ENCODE measurements at places on chromosomes 1 and 21. TPM values are rescaled to one million over a fixed set of nuclear protein-coding genes. Genes with fewer than 3 reads are reported as not detected.

DNA sequence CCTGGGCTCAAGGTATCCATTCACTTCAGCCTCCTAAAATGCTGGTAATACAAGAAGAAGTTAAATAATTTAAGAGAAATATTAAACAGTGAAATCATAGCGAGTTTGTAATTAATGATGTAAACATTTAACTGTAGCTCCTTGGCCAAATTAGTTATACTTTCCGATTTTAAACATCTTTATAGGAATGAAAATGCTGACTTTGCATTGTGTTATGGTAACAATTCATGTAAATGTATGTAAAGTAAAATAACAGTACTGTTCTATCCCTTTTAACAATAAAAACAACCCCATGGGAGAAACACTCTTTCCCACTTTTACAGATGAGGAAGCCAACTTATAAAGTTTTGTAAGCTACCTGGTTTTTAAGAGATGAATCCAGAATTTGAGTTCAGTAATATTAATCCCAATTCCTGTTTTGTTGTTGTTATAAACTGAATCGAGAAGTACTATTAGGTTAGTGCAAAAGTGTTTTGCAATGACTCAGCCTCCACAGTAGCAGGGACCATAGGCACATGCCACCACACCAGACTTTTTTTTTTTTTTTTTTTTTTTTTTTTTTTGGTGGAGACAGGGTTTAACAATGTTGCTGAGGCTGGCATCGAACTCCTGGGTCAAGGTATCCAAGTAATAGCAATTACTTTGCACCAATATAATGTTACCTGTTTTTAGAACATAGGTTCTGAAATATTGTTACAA, 1360.4 kb downstream of the BRINP3 start:
- no peaks in the 10 kb centered on the region for H3K27me3 ChIP-seq
- no peak overlapping the region for H3K27ac ChIP-seq
- no peaks in the 10 kb centered on the region for H3K4me1 ChIP-seq
- no peak overlapping the region for H3K4me3 ChIP-seq
- H3K36me3 ChIP-seq: no peaks in the 10 kb centered on the region

GRCh38 chr1:179938752-179939151, 15.9 kb upstream of the CEP350 start:
- H3K27ac ChIP-seq: no peak overlapping the region
- no peaks in the 10 kb centered on the region for H3K27me3 ChIP-seq
- DNase-seq: no peak
- H3K36me3 ChIP-seq: no peaks in the 10 kb centered on the region

- no peaks in the 10 kb centered on the region for H3K27me3 ChIP-seq
- no peaks in the 10 kb centered on the region for H3K4me1 ChIP-seq
- no peak overlapping the region for H3K4me3 ChIP-seq
- no peak for DNase-seq
- no peak overlapping the region for H3K27ac ChIP-seq
- no peaks in the 10 kb centered on the region for H3K36me3 ChIP-seq
These were observed 29.6 kb upstream of the RGS1 start for GRCh38 chr1:192545896-192546521.

GRCh38 chr21:40620386-40621145, 226.4 kb downstream of the DSCAM start:
- no peak overlapping the region for H3K4me3 ChIP-seq
- no peak overlapping the region for H3K27ac ChIP-seq
- H3K27me3 ChIP-seq: no peaks in the 10 kb centered on the region
- DNase-seq: no peak

- no peaks in the 10 kb centered on the region for H3K36me3 ChIP-seq
- H3K27me3 ChIP-seq: no peaks in the 10 kb centered on the region
- no peak overlapping the region for H3K4me3 ChIP-seq
- H3K27ac ChIP-seq: no peak overlapping the region
- H3K4me1 ChIP-seq: no peaks in the 10 kb centered on the region
- DNase-seq: peak; percentile 31
These were observed 201.1 kb downstream of the MATN1 start for GRCh38 chr1:30522031-30523004.

DNA sequence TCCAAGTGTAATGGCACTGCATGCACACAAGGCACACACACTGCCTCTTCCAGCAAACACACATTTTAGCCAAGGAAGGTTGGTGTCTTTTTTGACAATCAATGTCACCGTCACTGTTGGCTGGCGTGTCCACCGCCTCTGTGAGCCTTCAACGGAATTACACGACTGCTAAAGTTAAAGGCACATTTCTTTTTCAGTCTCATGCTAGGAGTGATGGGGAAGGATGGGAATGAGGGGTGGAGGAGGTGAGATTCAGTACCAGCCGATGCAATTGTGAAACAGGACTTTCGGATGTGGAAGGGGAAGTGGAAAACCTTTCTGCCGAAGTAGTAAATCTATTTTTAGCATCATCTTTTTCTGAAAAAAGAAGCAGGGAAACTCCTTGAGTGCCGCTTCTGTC, 1.4 kb downstream of the ELAVL4 start:
- no peak for DNase-seq
- H3K27me3 ChIP-seq: no peaks in the 10 kb centered on the region
- H3K4me3 ChIP-seq: no peak overlapping the region
- no peaks in the 10 kb centered on the region for H3K36me3 ChIP-seq
- H3K4me1 ChIP-seq: peaks cover 5% of the 10 kb centered on the region

GRCh38 chr1:168135921-168136708, 615 bp downstream of the GPR161 start:
- H3K36me3 ChIP-seq: no peaks in the 10 kb centered on the region
- peaks cover 3% of the 10 kb centered on the region for H3K4me1 ChIP-seq
- H3K27me3 ChIP-seq: peaks cover 7% of the 10 kb centered on the region
- peak; percentile 72 for DNase-seq

DNA sequence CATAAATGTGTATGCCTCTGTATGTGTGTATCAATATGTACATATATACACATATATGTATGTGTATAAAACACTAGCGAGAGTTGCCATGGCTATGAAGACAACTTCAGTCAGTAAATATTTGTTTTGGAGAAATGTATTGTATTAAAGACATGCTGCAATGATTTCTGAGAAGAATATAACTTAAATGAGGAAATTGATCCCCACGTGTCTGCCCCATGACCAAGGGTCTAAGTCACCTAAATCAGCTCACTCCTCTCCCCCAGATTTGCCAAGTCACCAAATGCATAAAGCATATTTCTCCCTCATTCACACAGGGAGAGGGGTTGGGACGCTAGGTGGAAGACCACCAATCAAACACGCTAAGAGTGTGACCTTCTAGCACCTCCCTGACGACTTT, 58.3 kb upstream of the LYST start:
- no peaks in the 10 kb centered on the region for H3K36me3 ChIP-seq
- no peak overlapping the region for H3K27ac ChIP-seq
- DNase-seq: no peak
- peaks cover 6% of the 10 kb centered on the region for H3K4me1 ChIP-seq
- no peak overlapping the region for H3K4me3 ChIP-seq

- no peaks in the 10 kb centered on the region for H3K4me1 ChIP-seq
- H3K36me3 ChIP-seq: no peaks in the 10 kb centered on the region
- no peak overlapping the region for H3K4me3 ChIP-seq
- H3K27ac ChIP-seq: no peak overlapping the region
- no peaks in the 10 kb centered on the region for H3K27me3 ChIP-seq
These were observed 22.1 kb downstream of the AIM2 start for GRCh38 chr1:159054427-159054826.

DNA sequence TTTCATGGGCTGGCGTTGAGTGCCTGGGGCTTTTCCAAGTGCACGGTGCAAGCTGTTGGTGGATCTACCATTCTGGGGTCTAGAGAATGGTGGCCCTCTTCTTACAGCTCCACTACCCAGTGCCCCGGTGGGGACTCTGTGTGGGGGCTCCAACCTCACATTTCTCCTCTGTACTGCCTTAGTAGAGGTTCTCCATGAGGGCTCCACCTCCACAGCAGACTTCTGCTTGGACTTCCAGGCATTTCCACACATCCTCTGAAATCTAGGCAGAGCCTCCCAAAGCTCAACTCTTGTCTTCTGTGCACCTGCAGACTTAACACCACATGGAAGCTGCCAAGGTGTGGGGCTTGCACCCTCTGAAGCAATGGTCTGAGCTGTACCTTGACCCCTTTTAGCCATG, 82.1 kb downstream of the CCDC18 start:
- no peaks in the 10 kb centered on the region for H3K4me1 ChIP-seq
- DNase-seq: no peak
- H3K4me3 ChIP-seq: no peak overlapping the region
- H3K36me3 ChIP-seq: peaks cover 50% of the 10 kb centered on the region
- no peak overlapping the region for H3K27ac ChIP-seq

GRCh38 chr1:186849271-186849671, 20.5 kb downstream of the PLA2G4A start:
- H3K4me3 ChIP-seq: no peak overlapping the region
- H3K27ac ChIP-seq: no peak overlapping the region
- no peaks in the 10 kb centered on the region for H3K27me3 ChIP-seq
- DNase-seq: no peak
- no peaks in the 10 kb centered on the region for H3K36me3 ChIP-seq
- no peaks in the 10 kb centered on the region for H3K4me1 ChIP-seq

DNA sequence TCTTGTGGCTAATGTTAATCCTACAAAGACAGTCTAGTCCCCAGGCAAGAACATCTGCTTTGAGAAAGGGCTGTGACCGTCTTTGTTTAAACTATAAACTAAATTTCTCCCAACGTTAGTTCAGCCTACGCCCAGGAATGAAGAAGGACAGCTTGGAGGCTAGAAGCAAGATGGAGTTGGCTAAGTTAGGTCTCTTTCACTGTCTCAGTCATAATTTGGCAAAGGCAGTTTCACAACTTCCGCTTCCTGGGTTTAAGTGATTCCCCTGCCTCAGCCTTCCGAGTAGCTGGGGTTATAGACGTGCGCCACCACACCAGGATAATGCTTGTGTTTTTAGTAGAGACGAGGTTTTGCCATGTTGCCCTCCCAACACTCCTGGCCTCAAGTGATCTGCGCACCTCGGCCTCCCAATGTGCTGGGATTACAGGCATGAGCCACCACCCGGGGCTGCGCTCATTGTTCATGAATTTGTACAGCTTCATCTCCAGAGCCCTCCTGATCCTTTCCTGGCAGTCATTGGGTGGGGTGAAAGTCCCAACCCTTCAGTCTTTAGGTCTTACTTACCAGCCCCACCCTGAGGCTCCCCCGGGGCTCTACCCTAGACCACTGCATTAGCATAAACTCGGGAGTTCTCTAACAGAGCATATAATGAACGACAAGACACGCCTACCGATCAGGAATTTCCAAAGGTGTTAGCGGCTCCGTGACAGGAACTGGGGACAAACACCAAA, 4.9 kb upstream of the MASP2 start:
- H3K4me3 ChIP-seq: no peak overlapping the region
- no peaks in the 10 kb centered on the region for H3K27me3 ChIP-seq
- H3K36me3 ChIP-seq: peaks cover 7% of the 10 kb centered on the region
- peaks cover 2% of the 10 kb centered on the region for H3K4me1 ChIP-seq
- no peak overlapping the region for H3K27ac ChIP-seq

DNA sequence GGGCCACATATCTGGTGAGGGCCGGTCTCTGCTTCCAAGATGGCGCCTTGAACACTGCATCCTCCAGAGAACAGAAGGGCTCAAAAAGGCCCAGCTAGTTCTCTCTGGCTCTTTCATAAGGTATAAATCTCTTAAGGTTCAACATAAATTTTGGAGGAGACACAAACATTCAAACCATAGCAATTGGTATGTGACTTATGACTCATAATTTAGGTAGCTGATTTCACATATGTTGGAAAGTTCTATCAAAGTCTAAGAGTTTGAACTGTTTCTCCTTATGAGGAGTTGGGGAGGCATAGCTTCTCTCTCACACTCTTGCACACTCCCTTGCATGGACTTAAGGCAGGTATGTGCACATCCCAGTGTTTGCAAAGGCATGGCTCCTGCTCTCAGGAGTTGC, 5.1 kb upstream of the FYB2 start:
- H3K4me1 ChIP-seq: no peaks in the 10 kb centered on the region
- no peak overlapping the region for H3K27ac ChIP-seq

DNA sequence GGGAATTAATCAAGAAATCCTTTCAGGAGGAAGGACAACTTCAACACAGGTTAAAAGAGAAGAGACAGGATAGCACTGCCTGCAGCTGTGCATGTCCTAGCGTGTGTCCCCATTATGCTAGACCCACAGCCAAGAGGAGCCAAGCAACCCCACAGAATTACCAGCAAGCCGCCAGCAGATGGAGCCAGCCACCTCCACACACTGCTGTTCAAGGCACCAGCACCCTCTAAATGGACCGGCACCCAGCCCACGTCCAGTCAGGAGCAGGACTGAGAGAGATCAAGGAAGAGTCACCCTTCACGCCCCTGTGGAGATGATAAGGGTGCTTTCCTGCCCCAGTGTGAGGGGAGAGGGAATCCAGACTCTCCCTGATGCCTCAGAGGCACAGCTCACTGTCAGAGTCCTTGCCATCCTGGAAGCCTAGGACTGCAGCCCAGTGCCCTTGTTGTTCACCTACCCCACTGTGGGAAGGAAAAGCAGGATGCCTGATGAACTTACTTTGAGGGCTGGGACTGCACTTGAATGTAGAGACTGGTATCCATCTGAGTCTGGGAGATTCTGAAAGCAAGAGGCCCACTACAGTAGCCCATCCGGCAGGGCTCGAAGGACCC, 37.1 kb upstream of the CTTNBP2NL start:
- DNase-seq: peak; percentile 41
- H3K4me1 ChIP-seq: no peaks in the 10 kb centered on the region
- H3K27me3 ChIP-seq: no peaks in the 10 kb centered on the region

GRCh38 chr1:171122893-171123292, 32.2 kb downstream of the FMO3 start:
- H3K27ac ChIP-seq: no peak overlapping the region
- no peaks in the 10 kb centered on the region for H3K4me1 ChIP-seq
- H3K36me3 ChIP-seq: no peaks in the 10 kb centered on the region
- no peak for DNase-seq

DNA sequence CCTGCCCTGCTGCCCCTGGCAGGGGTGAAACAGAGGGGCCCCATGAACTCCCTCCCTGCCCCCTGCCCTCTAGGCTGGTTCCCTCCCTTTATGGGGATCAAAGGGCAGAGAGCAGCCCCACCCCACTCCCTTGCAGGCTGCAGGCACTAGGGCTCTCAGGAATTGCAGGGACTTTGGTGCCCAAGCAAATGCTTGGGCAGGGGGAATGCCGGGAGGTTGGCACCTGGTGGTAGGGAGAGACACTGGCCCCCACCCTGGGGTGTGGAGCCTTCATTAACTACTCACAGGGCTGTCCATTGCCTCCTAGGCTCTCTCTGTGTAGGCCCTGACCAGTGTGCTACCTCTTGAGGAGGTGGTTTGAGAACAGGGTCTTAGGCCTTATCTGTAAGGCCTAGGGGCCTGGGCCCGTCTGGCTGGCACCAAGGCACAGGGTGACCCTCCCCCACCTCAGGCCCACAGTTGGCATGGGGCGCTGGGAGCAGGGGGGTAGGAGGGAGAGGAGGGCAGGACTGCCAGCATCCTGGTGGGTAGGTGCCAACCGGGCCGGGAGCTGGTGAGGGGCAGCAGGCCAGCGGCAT, 4.7 kb downstream of the ZBTB7B start:
- DNase-seq: no peak
- H3K36me3 ChIP-seq: peaks cover 2% of the 10 kb centered on the region
- H3K27me3 ChIP-seq: no peaks in the 10 kb centered on the region

SPSB1 gene
- 4.0 TPM for total RNA-seq

TMEM82 gene
- 0.21 TPM for total RNA-seq

PRELP gene
- total RNA-seq: 0.19 TPM

C1QB gene
- not detected for total RNA-seq

SPATA45 gene
- 0.65 TPM for total RNA-seq

VWA5B1 gene
- 2.3 TPM for total RNA-seq

Measured in H1 (cell line).